Right ventricle myocardium superior (tissue), 1 donor: ENCODE measurements at places on chromosomes 5 and 9. TPM values are rescaled to one million over a fixed set of nuclear protein-coding genes. Genes with fewer than 3 reads are reported as not detected.

DNA sequence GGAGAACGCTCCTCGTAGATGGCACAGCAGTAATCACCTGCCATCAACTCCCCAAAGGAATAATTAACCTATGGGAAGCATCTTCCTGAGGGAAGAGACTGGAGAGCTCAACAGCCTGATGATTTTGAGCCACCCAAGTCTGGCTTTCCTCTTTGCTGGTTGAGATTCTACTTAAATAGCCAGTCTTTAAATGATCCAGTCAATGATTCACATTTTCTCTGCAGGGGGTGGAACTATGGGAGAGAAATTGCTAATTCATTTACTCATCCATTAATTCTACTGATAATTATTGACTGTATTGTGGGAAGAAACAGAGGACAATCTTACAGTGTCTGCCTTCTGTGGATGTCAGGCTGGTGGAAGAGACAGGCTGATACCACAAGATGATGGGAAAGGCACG is 355.0 kb upstream of the PANK3 start:
- DNase-seq = no peak

GRCh38 chr9:77848897-77849296 is 182.7 kb downstream of the GNAQ start:
- DNase-seq = peak; percentile 58

The CTSV gene
- total RNA-seq = not detected

DNA sequence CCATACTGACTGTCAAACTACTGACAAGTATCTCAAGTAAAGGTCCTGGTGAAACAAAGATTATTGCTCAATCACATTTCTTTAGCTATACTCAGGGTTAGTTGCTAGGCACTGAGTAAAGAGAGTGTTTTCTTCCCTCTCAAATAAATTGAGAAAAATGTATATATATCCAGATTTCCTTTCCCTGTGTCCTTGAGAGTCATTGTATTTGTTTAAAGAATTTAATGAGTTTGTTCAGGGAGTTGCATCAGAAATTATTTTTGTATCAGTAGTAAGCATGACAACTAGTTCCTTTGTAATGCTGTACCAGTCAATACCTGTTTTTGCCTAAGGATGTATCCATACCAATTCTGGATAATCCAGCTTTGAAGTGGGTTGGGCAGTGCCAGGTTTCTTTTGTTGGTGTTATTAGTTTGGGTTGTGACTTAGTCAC is 3.2 kb upstream of the ANKHD1 start:
- DNase-seq = no peak

The OTP gene
- not detected for total RNA-seq

DNA sequence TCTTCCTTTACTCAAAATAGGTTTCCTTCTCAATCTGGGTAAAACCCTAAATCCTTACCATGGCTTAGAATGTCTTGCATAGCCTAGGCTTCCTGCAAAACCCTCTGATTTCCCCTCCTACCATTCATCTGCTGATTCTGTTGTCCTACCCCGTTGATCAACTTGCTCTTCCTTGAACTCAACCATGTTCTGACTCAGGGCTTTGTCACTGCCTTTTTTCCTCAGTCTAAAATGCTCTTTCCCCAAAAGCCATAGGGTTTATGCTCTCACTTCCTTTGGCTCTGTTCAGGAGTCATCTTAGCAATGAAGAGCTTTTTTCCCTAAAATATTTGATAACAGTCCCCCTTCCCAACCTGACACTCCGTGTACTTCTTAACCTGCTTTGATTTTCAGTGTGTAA is 79.4 kb upstream of the IZUMO3 start:
- no peak for DNase-seq

DNA sequence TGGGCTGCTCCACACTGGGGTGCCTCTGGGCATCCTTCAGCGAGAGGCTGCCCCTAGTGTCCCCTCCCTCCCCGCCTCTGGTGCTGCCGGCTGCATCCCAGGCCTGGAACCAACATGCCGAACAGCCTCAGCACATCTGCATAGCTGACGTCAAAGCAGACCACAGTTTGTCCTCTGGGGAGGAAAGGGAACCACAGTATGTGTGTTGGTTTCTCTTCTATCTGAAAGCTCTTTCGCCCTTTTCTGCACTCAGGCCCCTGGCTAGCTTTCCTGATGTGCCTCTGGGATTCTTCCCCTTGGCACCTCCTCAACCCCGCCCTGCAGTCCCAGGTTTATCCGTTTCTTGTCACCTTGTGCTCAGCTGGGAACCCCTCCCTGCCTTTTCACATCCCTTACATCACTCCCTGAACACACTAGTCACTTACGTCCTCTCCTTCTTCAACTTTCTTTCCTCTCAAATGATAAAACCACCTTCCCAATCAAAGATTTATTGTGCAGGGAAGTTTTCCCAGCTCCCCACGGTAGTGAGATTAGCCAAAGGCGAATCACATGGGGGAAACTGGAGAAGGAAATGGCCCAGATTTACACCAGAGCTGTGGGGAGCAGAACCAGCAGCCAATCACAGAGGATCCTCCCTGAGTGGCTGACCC is 35.5 kb upstream of the B4GALT1 start:
- DNase-seq = peak; percentile 77

DNA sequence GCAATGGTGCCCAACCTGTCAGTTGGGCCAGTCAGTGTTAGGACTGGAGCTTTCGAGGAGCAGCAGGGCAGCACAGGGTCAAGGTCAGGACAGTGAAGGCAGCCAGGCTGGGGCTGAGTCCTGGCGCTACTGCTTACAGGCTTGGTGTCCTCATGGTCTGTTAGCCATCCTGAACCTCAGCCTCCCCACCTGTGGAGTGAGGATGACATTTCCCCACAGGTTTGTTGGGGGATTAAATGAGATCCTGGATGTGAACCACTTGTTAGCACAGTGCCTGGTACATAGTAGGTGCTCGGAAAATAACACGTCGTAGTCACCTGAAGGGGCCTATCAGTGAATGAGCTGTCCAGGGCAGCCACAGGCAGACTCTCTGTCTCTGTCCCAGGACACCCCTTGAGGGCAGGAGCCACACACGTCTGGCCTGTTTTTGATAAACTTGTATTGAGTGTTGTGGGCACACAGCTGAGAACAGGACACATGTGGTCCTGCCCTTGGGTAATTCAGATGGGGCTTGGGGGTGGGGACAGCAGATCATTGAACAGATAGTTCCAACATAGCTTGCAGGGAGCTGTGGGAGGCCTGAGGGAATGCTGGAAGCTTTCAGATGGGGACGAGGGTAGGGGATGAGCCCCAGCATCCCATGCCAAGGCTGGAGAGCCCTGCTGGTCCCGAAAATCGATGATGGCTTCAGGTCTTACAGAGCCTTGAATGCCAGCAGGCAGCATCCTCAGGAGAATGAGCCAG is 69.3 kb downstream of the AMBP start:
- DNase-seq = no peak

- peak; percentile 96 for DNase-seq
Measured at GRCh38 chr5:177500685-177501522, 3.5 kb upstream of the PDLIM7 start.

The DIPK1B gene
- total RNA-seq = 15.1 TPM

GRCh38 chr5:118580949-118581348 is 407.4 kb downstream of the DTWD2 start:
- DNase-seq = no peak

- DNase-seq = no peak
Measured at GRCh38 chr9:126219648-126220063, 107.0 kb upstream of the MVB12B start.

The ADAMTS12 gene
- total RNA-seq = 1.7 TPM

DNA sequence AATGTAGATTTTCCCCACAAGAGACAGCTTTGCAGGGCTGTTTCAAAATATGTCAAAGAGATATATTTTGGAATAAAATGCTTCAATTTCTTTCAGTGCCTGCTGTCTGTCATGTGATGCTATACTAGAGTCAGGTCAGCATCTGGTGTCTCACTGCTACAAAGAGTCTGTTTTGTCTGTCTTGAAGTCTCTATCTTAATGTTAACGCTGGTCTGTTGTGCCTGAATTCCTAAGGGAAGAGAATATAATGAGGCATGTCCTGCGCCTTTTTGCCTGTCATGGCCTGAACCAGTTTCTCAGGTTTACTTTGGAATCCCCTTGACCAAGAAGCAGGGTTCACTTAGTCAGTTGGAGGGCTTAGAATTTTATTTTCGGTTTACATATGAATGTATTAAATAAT is 176.4 kb downstream of the PDZD2 start:
- no peak for DNase-seq

DNA sequence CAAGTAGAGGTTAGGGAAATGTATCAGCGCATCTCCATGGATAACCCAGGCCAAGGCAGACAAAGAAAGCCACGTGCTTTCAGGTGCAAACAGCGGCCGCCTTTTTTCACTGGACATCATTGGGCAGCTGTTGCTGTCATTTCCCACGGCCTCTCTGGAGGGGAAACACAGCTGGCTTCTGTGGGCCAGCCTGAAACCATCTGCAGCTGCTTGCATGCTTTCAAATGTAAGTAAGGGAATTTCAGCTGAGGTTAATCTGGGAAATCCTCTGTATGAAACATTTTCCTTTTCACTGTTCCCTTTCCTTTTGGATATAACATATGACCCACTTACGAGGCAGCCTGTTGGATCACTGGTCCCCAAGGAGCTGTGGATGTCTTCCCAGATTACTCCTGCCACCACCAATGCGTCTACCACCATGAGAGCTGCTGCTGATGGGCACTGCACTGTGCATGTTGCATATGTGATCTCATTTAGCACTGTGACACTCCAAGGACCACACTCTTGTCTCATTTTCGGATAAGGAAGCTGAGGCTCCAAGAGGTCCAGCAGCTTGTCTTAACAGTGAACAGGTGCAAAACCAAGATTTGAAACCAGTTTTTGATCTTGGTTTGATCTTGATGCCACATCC is 106.3 kb downstream of the C9orf152 start:
- no peak for DNase-seq

GRCh38 chr9:80157561-80157983 is 585.8 kb downstream of the TLE4 start:
- DNase-seq = no peak

GRCh38 chr9:125748446-125749099 is 1.4 kb downstream of the PBX3 start:
- DNase-seq = peak; percentile 45

- no peak for DNase-seq
Measured at GRCh38 chr9:14608540-14608939, 84.7 kb downstream of the ZDHHC21 start.

DNA sequence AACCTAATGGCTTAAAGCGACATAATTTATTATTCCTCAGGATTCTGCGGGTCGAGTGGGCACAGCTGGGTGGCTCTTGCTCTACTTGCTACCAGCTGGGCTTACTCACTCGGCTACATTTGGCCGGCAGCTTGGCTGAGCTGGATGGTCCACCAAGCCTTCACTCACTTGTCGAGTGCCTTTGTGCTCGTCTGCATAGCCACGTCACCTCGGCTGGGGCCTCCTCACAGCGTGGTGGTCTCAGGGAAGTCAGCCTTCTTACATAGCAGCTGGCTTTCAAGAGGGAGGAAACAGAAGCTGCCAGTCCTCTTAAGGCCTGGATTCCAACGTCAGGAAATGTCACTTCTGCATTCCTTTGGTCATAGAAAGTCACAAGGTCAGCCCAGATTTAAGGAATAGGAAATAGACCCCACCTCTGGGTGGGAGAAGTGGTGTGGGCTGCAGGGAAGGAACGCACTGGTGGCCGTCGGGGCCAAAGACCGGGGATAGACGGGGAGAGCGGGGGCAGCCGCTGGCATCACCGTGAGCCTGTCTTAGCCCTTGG is 75.1 kb upstream of the RUFY1 start:
- no peak for DNase-seq

The RAB3C gene
- total RNA-seq = 0.83 TPM

The N4BP3 gene
- total RNA-seq = 2.7 TPM

DNA sequence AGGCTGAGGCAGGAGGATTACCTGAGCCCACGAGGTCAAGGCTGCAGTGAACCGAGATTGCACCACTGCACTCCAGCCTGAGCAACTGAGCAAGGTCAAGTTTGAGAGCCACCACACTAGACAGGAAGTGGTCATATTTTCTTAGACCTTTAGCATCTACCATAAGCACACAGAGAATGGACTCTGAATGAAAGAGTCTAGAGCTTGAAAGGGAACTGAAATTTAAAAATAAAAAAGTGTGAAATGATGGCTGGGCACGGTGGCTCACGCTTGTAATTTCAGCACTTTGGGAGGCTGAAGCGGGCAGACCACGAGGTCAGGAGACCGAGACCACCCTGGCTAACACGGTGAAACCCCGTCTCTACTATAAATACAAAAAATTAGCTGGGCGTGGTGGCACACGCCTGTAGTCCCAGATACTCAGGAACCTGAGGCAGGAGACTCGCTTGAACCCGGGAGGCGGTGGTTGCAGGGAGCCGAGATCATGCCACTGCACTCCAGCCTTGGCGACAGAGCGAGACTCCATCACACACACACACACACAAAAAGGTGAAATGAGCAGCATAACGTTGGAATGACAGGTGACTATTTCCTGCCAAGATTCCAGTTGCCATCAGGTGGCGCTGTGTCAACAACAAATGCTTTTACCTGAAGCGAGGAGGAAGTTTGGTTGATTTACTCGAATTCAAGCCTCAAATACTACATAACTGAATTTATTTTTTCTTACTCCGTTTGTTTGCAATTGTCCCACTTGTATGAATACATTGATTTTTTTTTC is 21.3 kb upstream of the AK3 start:
- peak; percentile 76 for DNase-seq

The LTC4S gene
- 7.6 TPM for total RNA-seq

- DNase-seq = no peak
Measured at GRCh38 chr9:92564982-92565381, 29.2 kb upstream of the ECM2 start.

DNA sequence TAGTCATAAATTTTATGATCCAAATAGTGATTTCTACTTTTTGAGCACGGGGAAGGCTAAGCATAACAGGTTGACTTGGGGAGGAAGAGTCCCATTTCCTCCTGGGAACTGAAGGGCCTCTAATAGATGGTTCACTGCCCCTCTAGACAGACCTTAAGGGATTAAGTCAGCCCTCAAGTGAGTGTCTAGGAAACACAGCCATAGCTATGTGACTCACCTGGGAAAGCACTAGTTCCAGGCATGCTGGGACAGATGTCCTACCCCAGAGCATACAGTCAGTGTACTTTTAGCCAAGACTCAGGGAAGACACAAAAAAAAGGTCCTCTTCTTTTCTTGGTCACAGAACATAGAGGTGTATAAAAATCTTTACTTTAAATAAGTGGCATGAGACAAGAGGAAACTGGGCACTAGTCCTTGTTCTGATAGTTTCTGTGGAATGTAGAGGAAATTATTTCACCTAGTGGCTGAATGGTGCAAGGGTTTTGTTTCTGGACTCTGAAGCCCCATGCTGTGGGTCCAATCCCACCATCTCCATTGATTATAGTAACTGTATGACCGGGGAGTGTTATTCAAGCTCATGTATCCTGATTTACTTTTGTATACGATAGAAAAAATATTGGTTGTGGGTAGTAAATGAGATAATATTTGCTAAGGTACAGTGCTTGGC is 86.0 kb downstream of the NREP start:
- no peak for DNase-seq

DNA sequence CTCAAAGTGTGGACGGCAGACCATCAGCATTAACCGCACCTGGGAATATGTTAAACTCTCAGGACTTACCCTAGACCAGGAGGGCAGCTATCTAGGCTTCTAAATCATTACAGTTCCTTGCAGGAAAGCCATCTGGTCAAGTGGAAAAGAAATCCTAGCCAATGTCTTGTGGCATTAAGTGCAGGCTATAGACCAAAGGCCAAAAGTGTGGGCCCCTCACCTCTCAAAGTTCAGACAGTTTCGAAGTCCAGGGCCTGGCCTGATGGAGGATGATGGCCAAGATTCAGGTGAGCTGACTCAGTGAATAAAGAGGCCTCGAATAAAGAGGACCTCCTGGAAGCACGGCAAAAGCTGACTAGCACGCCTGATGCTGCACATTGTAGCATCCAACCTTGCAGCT is 24.0 kb upstream of the PTPN3 start:
- no peak for DNase-seq
